ENCODE measurements at places on chromosomes 3 and 15.

- DNase-seq: no peak
Measured at GRCh38 chr15:60009124-60009960, 5.2 kb downstream of the FOXB1 start.

DNA sequence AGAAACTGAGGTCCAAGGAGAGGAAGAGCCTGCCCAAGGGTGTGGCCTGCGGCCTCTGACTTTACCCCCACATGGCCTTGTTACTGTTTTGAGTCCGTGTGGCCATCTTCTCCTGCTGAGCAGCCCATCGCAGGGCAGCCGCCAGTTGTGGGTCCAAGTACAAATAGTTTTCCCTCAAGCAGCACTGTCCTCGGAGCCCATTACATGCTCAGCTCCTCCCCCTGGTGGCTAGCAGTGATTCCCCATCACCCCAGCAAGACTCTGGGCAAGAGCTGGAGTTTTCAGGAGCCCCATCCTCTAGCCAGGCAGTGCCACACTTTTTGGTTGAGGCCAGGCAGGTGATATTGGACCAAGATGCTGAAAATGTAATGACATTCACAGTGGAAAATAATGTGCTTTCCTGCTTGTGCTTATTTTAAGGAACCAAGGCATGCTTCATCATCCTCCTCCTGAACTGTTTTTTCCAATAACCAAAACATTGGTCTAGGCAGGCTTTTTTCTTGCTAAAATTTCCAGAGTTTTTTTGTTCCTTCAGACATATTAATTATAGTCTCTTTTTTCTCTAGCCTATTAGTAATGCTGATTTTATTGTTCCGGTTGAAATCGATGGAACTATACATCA, 23.2 kb upstream of the VILL start:
- DNase-seq: peak; percentile 60

DNA sequence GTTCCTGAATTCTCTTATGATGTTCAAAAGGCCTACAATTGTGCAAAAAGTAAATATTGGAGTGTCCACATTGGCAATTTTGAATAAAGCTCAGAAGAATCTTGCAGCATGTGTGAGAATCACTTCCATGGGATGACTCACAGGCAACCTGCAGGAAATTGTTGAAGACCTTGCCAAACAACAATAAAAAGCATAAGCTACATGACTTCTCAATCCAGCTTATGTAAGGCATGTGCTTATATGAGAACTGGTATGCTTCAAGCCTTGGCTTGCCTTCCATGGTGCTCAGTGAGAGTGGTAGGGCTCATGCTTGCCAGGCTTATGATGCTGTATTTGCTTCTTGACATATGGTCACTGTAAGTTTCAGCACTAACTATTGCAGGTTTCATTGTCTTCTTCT, 18.4 kb upstream of the BCHE start:
- DNase-seq: no peak

GRCh38 chr3:196918968-196919367, 23.4 kb downstream of the NCBP2 start:
- no peak for DNase-seq

- no peak for DNase-seq
Measured at GRCh38 chr15:65738649-65739048, 53.4 kb downstream of the DENND4A start.

- DNase-seq: no peak
Measured at GRCh38 chr15:51374131-51374530, 32.7 kb downstream of the GLDN start.

DNA sequence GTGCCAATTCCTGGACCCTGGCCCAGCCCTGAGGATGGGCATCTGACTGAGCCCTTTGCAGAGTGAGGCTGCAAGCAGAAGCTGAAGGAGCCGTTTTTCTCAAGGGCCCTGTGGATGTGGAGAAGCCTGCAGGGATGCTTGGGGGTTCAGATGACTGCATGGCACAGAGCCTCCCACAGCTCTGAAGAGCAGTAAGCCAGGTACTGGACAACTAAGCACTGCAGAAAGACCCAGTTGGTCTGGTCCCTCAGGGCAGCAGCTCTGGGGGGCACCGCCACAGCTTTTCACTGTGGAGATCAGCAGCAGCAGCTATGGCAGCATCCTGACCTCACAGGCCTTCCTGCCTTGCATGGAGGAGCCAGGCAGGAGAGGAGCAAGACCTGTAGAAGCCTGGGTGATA, 67.6 kb downstream of the CRYGS start:
- DNase-seq: no peak

GRCh38 chr3:159501029-159501428, 487.6 kb upstream of the IL12A start:
- DNase-seq: no peak

DNA sequence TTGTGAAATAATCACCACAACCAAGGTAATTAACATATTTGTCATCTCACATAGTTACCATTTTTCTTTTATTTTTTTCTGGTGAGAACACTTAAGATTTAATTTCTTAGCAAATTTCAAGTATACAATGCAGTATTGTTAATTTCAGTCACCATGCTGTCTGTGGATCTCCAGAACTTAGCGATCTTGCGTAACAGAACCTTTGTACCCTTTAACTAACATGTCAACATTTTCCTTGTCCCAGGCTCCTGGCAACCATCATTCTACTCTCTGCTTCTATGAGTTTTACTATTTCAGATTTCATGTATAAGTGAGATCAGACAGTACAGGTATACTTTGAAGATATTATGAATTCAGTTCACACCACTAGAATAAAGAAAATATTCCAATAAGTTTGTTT, 154.4 kb downstream of the KCNAB1 start:
- DNase-seq: no peak

- no peak for DNase-seq
Measured at GRCh38 chr3:149332771-149333170, 665 bp downstream of the TM4SF18 start.

GRCh38 chr3:21914451-21914850, 163.4 kb upstream of the ZNF385D start:
- DNase-seq: no peak

DNA sequence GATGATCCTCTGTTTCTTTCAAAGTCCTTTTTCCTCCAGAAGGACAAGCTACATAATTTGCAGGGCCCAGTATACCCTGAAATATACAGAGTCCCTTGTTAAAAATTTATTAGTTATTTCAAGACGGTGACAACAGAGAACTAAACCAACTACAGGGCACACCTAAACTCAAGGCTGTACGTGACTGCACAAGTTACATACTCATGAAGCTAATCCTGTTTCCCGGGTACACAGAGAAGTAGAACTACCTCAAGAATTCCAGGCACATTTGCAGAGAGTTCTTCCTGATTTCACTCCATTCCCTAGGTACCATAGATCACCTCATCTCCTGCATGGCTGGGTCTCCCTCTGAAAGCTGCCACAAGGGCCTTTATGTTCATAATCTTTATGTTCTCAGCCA, 279.4 kb upstream of the ARL6 start:
- no peak for DNase-seq

- peak; percentile 6 for DNase-seq
Measured at GRCh38 chr15:75923756-75924155, 20.1 kb downstream of the FBXO22 start.

GRCh38 chr3:46414739-46415138, 7.7 kb downstream of the CCRL2 start:
- DNase-seq: no peak

DNA sequence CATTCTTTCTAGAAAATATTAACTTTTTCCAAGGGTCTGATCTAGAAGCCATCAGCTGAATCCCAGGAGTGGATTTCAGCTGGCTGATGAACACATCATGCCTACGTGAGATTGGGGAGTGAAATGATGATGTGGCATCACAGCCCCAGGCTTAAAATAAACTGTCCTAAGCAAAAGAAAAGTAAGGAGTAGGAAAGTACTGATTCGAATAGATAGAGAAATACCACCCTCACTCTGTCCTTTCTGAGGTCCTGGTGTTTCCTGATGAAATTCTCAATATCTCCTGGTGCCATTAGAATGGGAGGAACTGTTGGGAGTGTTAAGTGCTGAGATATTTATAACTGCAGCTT, 376.8 kb upstream of the SEMA6D start:
- DNase-seq: no peak

DNA sequence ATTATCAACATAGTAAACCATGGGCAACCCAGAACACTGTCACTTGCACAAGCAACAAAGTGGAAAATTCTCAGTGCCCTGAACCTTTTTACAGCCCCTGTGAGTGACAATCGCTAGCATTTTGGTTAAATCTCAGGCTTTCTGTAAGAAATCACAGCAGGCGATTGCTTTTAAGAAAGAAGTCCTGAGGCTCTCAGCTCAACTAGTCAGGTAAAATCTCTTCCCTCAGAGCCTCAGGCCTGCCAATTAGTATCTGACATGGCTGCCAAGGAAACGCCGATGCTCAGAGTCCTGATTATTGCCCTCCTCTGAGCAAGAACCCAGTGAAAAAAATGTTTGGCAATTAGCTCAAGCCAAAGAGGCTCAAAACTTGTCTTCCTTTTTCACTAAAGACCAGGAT, 530.8 kb downstream of the DIPK2A start:
- no peak for DNase-seq

DNA sequence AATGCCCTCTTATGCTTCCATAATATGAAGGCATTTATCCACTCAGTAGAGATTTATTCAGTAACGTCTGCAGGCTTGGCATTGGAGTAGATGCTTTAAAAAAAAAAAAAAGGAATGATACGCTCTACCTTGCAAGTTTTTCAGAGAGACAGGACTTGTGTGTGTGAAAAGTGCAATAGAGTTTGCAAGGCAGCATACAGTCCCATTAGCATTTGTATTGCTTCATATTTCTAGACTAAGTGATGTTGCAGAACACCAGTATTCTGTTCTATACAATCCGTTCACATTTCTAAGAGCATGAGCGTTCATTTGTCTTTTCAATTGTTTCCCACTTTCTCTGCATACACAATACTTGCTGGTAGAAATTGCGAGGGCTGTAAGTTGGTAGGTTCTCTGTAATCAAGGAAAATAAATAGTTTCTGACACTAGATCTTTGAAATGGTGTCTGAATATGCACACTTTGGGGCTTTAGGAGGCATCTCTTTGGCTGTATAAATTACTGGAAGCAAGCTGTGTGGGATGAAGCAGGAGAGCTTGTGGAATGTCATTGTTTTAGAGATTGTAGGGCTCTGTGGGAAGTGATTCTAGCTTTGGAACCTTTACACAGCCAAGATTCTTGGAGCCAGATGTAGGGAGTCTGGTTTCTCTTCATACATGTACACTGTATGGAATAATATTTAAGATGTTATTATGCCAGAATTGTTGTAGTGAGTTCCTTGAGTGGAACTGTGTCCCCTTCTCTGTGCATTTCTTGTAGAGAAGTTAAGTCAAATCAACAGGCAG, 262.7 kb downstream of the FEZF2 start:
- no peak for DNase-seq

- DNase-seq: no peak
Measured at GRCh38 chr3:39780352-39780751, 29.1 kb upstream of the MYRIP start.

- no peak for DNase-seq
Measured at GRCh38 chr3:88991496-88991895, 115.9 kb upstream of the EPHA3 start.

DNA sequence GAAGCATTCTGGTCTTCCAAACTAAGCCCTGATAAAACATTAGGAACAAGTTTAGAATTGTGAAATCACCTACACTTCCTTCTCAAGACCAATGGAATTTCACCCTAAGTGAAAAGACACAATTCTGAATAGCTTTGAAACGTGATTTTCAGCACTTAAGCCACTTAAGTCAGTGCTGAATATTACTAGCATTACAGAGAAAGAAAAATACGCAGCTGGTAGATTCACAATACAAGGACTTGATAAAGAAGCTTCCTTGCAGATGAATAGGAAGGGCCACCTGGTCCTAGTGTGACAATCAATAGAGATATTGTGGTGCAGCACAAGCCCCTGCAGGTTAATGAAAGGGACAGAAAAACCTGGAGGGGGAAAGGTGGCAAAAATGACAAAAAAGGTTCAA, 353.1 kb upstream of the ALCAM start:
- no peak for DNase-seq

DNA sequence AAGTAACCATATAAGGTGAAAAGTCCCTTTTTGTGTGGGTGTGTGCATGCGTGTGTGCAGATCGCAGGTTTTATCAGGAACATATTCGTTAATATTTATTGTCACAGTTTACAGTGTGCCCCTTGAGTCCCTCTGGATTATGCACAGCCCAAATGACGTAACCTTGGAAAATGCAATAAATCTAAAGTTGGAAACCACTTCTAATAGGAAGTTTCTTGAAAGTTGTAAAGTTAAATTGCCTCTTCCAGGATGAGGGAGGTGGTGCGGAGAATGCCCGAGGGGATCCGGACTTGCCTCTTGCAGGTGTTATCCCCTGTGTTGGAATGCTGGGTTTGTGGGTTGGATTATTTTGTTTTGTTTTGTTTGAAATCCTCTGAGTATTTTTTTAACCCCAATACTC, 143.3 kb downstream of the CMSS1 start:
- DNase-seq: no peak

DNA sequence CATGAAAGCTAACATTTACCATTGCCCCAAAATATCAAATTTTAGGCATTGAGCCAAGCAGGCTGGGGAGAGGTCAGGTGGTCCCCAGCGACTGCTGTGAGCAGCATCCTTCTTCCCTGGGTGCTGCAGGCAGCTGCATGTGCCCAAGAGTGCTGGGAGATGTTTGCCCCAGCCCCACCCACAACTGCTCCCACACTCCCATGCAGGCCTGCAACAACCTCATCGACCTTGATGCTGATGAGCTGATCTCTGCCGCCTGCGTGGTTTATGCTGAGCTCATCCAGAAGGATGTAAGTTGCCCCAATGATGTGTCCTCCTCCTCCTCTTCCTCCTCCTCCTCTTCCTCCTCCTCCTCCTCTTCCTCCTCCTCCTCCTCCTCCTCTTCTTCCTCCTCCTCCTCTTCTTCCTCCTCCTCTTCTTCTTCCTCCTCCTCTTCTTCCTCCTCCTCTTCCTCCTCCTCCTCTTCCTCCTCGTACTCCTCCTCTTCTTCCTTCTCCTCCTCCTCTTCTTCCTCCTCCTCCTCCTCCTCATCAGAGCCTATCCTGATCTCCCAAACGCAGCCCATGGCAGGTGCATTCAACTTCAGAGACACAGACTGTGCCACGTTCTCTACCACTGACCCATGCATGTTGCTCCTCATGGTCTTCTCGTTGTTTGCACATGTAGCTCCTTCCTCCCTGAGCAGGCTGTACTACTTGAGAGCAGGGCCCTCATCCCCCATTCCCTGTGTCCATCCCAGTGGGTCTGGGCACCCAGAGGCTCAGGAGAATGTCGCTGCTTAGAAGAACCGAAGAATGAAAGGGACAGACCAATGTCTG, 15.1 kb downstream of the TBC1D21 start:
- no peak for DNase-seq

- DNase-seq: no peak
Measured at GRCh38 chr15:61890106-61890505, 170.1 kb downstream of the VPS13C start.

GRCh38 chr3:115148142-115148790, 1.2 kb upstream of the ZBTB20 start:
- no peak for DNase-seq

GRCh38 chr3:175651716-175652115, 792.6 kb downstream of the NAALADL2 start:
- no peak for DNase-seq

- DNase-seq: no peak
Measured at GRCh38 chr3:54476891-54477290, 354.5 kb downstream of the CACNA2D3 start.

Measured in CD4-positive, alpha-beta T cell treated with Interleukin-4 for 1 hour (primary cell).